Mucosa of descending colon (tissue), 3 donors: ENCODE measurements at places on chromosomes 11 and 22. TPM values are rescaled to one million over a fixed set of nuclear protein-coding genes. Genes with fewer than 3 reads are reported as not detected.

The IL17REL gene
- total RNA-seq, result not detected

DNA sequence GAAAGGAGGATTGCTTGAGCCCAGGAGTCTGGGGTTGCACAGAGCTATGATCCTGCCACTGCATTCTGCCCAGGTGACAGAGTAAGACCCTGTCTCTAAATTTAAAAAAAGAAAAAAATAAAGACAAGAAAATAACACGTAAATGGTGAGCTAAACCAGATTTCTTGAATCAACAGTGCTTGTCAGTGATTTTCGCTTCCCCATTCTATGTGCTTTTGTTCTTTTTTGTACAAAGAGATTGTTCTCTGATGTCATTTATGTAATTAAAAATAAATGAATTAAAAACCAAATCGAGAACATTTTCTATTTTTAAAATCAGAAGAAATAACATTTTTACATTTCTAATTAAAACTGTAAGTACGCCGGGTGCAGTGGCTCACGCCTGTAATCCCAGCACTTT, 19.8 kb upstream of the SLC29A2 start:
- no peak for DNase-seq

DNA sequence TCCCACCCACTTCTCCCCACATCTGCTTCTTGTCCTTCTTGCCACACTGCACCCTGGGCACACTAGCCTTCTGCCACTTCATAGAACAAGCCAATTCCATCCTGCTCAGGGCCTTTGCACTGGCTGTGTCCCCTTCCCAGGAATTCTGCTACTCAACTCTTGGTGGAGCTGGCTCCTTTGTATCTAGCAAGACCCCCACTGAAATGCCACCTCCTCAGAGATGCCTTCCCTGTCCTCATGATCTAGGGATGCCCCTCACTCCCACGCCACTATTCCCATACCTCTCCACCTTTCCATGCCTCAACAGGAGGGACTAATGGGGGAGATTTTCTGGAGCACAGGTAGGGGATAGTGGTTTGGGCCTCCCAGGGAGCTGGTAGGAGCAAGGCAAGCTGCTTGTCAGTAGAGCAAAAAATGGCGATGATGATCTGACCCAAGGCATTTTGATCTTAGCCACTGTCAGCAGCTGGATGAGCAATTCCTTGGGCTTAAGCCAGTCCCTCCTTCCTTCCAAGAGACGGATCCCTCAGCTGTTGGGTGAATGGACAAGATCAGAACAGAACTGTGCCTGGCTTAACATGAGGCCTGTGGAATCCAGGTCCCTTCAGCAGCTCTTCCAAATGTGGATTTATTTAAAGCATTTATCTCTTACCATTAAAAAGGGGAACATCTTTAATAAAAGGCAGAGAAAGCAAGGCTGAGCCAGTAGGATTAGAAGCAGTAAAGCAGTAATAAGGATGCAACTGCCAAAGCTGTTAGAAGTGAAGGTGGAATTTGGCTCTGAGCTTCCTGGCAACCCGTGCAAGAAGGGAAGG, 4.0 kb upstream of the PRDM11 start:
- DNase-seq, result no peak

DNA sequence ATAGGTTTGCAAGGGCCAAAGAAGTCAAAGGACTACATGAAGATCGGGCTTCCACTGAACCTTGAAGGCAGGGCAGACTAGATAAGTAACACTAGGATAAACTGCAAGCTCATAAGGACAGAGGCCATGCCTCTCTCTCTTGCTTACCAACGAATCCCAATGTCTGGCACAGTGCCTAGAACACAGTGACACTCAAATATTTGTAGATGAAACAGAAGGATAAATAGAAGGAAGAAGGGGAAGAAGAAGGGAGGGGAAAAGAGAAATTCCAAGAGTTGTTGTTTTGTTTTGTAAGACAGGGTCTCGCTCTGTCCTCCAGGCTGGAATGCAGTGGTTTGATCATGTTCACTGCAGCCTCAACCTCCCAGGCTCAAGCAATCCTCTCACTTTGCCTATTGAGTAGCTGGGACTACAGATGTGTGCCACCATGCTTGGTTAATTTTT, 26.9 kb downstream of the SIK3 start:
- no peak for DNase-seq

GRCh38 chr11:79167510-79168188, 273.2 kb downstream of the TENM4 start:
- no peak for DNase-seq

DNA sequence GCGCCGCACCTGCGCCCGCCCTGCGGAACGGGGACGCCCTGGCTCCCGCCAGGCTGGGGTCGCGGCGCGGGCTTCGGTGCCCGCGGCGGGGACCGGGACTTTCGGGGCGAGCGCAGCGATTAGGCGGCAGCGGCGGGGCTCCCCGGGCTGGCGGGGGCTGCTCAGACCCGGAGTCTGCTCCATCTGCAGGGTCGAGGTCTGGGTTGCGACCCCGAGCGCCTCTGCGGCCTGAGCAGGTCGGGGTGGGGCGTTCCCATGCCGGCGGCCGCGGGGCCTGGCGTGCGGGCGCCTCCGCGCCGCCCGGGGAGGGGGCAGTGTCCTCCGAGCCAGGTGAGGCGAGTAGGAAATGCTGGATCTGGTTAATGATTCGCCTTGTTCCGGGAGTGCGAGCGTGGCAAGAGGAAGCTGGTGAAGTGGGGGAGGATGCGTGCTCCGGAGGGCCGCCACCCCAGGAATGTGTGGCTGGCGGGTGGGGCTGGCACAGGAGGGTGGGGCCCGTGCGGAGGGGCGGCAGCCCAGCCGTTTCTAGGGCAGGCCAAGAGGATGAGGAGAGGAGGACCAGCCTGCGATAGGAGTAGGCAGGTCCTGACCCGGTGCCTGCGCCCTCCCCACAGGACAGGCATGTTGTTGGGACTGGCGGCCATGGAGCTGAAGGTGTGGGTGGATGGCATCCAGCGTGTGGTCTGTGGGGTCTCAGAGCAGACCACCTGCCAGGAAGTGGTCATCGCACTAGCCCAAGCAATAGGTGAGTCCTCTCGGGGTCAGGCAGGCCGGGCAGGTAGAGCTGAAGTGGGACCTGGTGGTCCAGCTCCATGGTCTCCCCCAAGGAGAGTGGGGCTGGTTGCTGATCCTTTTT, 606 bp downstream of the RASSF7 start:
- peak; percentile 91 for DNase-seq

The SPATA19 gene
- not detected for total RNA-seq

DNA sequence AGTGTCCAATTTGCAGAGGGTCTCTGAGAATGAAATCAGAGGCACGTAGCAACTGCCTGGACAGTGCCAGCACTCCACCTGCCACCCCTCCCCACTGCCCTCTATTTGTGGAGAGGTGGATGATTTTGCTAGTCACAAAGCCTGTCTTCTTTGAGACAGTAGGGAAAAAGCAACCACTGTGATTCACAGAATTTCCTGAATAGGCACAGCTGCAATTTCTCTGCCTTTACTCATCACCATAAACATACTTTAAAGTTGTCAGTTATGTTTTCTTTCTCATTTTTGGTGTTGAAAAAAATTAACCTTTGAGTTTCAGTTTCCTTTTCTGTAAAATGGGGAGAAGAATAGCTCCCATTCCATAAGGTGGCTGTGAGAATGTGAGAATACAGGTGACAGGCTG, 134.3 kb downstream of the TEAD1 start:
- no peak for DNase-seq

GRCh38 chr11:48124880-48125279, 91.7 kb upstream of the OR4B1 start:
- DNase-seq, result no peak

- peak; percentile 65 for DNase-seq
These were observed 49.3 kb downstream of the TIMP3 start for GRCh38 chr22:32850591-32851517.

GRCh38 chr11:129951201-129951865, 51.3 kb downstream of the PRDM10 start:
- DNase-seq, result no peak

DNA sequence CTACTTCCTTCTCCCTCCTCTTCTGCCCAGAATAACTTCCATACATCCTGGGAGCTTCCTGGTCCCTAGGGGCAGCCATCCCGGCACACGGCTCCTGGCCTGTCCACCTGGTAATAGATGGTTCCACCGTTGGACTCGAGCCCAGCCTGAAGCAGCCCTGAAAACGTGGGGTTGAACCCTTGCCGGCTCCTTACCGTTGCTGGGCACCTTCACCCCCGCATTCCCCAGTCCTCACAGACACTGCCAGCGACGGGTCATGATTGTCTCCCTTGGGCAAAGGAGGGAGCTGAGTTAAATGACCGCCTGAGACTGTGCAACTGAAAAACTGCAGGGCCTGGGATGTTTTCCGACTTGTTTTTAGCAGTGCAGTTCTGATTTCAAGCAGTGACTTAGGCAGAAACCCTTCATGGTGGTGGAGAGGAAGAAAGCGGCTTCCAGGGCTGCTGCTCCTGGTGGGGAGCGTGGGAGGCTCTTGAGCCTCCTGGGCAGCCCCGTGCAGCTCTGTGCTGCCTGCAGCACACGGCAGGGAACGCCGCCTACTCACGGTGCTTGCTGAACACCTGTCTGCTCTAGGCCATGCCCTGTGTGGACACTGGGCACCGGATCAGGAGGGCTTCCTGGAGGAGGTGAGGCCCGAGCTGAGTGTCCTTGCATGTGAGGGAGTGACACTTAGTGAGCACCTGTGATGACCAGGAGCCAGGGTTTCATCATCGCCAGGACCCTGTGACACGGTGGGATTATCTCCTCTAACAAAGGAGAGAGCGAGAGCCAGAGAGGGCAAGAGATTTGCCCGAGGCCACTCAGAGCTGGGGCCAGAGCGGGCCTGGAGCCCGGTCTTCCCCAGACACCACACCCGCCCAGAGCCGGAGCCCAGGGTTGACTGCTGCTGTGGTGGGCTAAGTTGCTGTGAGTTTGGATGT, 77.4 kb downstream of the FBLN1 start:
- no peak for DNase-seq

The SDHD gene
- total RNA-seq, result 185 TPM

GRCh38 chr11:19832086-19832750, 119.6 kb downstream of the NAV2 start:
- DNase-seq, result no peak

- DNase-seq, result no peak
These were observed 1.4 kb downstream of the USP47 start for GRCh38 chr11:11843211-11843621.

- no peak for DNase-seq
These were observed 4.9 kb upstream of the NRIP3 start for GRCh38 chr11:9008661-9009060.

- DNase-seq, result peak; percentile 31
These were observed 813.3 kb downstream of the OPCML start for GRCh38 chr11:132718711-132719671.

GRCh38 chr11:63445720-63446119, 45.2 kb downstream of the PLAAT5 start:
- no peak for DNase-seq

- DNase-seq, result no peak
These were observed 43.4 kb downstream of the APOL5 start for GRCh38 chr22:35761037-35761436.

GRCh38 chr11:68753300-68753699, 2.0 kb upstream of the TESMIN start:
- DNase-seq, result no peak

DNA sequence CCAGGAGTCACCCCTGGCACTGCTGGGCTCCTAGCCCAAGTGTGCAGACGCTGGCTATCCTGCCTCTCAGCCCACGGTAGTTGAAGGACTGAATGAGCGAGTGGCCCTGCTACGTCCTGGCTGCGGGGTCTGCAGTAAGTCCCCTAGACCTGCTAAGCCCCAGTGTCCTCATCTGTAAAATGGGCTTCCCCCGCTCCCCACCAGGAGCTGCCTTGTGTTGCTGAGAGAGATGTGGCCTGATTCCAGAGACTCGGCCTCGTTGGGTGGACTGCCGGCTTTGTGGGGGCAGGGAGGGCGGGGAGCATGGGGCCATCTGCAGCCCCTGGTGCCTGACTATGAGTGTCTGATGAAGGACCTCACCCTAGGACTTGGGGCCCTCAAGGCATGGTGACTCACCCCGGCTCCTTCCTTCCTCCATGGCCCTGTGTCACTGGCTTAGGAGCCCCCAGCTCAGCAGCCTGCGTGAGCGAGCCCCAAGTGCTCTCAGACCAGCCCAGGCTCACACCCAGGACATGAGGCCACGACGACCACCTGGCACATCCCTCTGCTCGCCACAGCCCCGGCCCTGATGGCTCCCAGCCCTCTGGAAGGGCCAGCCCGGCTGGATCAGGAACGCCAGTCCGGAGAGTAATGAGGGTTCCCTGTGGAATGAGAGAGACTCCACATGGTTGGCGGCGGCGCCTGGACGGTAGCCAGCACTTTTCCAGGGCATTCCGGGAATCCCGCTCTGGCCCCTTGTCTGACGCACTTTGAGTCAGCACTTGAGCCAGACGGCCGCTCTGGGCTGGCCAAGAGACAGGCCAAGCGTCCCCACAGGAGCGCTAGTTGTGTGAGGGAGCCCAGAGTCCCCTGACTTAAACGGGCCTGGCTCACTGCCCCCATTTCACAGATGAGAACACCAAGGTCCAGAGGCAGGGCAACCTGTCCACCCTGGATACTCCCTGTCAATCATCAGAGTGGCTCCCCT, 50.5 kb upstream of the SHISAL1 start:
- peak; percentile 69 for DNase-seq

GRCh38 chr11:118240999-118241763, 11.0 kb downstream of the MPZL3 start:
- no peak for DNase-seq

DNA sequence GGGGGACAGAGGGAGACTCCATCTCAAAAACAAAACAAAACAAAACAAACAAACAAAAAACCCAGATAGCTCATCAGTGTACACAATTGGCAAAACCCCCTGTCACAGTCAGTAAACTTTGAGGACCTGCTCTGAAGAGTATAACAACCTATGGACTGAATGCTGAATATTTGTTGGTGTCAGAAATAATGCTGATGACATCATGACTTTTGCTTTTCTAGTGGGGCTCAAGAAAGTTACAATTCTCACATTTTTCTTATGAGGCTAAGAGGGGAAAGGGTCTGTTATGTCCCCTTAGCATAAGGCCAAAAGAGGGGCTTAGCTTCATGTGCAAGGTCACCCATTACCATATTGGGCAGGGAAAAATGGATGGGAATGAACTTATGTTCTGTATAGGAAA, 207.4 kb downstream of the NELL1 start:
- DNase-seq, result no peak

- no peak for DNase-seq
These were observed 33.7 kb downstream of the SVIP start for GRCh38 chr11:22795914-22796313.

DNA sequence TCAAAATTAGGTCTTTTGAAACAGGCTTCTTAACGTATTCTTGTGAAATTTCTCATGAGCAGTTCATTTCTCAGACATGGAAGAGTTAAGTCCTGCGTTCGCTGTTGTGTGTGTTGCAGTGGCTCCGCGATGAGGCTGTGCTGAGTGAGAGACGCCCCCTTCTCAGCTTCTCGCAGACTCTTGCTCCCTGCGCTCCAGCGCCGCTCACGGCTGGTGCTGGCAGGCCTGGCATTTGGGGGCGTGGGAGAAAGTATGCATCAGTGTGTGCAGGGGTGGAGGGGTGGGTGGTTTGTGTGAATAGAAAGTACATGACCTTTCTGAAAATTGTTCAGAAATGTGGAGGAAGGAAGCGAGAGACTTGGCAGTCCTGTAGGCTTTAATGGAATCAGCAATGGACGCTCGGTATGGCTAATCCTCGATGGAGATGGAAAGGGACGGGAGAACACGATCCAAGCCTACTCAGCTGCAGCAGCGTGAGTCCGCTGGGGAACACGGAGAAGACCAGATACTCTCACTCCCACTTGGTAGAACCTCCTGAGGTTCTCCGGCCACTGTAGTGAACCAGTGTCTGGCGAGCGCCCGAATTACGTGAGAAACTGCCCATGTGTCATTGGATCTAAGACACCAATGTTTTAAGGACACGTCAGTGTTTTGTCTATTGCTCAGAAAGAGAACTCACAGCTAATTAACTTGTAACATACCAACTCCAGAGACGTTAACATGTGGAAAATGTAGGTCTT, 5.9 kb downstream of the TAB1 start:
- DNase-seq, result no peak
